Neuronal stem cell (in vitro differentiated cells): ENCODE measurements at places on chromosomes 6 and 20.

DNA sequence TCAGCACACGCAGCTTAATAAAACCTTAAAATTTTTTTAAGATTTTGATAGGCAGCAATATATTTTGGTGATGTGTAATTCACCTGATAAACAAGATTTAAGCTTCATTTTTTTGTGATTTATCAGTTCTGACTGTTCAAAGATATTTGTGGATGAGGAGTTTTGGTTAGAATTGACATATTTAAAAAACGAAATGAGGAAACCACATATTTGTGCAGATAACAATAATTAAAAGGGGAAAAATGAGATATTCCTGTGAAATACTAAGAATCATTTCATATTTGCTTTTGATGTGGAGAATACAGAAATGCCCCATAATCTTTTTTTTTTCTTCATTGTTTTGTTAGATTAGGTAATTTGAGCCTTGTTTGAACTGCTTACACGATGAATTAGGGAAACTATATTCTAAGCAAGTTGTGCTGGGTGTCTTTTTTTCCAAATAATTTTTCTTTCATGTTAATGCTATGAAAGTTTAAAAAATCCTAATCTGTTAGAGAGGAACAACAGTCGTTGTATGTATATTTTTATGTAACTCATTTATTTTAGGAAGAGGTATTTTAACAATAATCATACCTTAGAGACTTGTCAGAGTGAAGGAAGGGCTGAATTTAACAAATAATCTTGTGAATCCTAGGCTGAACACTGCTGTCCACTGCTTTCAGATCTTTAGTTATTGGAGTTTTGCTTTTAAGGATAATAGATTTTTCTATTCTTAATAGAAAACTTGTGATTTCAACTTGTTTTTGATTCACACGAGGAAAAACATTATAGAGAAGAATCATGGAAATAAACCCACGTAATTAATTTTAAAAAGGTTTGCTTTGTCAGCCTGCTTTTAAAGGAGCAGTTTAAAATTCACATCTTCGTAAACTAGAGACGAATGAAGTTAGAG lies 4.0 kb downstream of the ARID1B start:
- no peaks in the 10 kb centered on the region for H3K27me3 ChIP-seq
- DNase-seq: no peak
- peaks cover 29% of the 10 kb centered on the region for H3K4me1 ChIP-seq
- H3K36me3 ChIP-seq: peaks cover 2% of the 10 kb centered on the region
- no peak overlapping the region for H3K27ac ChIP-seq
- H3K4me3 ChIP-seq: peak overlapping the region; percentile 67

- H3K36me3 ChIP-seq: no peaks in the 10 kb centered on the region
- H3K27ac ChIP-seq: no peak overlapping the region
- H3K27me3 ChIP-seq: no peaks in the 10 kb centered on the region
- H3K4me1 ChIP-seq: no peaks in the 10 kb centered on the region
Measured at GRCh38 chr20:45781391-45781931, 10.2 kb downstream of the WFDC3 start.

DNA sequence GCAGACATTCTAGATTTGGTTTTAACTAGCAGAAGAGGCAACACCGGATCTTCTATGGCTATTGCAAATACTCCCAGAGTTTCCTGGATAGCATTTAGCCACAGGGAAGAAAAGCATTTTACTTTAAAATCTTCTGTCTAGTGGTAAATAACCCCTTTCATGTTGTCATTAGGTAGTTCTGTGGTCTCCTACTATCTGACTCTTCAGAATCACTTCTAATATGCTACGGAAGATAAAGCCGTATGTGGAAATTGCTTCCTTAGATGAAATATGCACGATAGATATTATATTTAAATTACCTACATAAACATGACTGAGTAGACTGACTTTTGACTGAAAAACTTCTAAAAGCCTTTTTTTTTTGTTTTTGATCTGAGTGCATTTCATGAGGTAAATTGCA lies 759 bp downstream of the CRISP3 start:
- no peaks in the 10 kb centered on the region for H3K4me1 ChIP-seq
- no peaks in the 10 kb centered on the region for H3K27me3 ChIP-seq
- DNase-seq: no peak
- H3K27ac ChIP-seq: no peak overlapping the region
- no peak overlapping the region for H3K4me3 ChIP-seq

DNA sequence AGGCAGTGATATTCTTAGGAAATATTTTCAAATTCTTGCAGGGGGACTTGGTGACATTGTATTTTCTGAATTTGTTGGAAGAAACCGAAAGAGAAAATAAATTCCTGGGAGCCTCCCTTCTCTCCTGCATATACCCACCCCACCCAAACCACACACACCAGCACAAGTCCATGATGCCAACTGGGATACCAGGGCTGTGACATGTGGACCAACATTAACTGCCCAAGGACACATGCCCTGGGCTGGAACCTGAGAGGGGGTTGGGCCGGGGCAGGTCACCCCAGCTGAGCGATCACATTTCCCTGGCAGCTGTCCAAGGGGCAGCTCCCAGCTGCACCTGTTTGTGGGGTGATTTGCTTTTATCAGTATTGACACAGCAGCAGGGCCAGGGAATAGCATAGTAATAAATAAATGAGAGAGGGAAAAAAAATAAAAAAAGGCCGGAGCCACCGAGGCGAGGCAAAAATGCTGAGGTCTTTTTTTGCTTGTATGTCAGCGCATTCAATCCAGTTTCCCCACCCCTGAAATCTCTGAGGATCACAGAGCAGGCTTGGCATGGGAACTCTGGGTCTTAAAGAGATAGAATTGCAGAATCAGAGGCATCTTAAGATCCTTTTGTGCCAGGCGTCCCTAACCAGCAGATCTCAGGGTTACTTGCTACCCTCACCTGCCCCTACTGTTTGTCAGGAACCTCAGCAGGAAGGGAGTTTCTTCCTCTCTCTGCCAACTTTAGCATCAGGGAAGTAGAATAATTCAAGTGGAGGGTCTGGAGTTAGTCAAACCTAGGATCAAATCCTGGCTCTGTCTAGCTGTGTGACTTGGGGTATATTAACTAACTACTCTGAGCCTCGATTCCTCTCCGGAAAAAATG lies 66.5 kb upstream of the PIM1 start:
- no peaks in the 10 kb centered on the region for H3K36me3 ChIP-seq
- peaks cover 39% of the 10 kb centered on the region for H3K4me1 ChIP-seq
- peak overlapping the region; percentile 32 for H3K4me3 ChIP-seq
- no peak for DNase-seq
- H3K27me3 ChIP-seq: no peaks in the 10 kb centered on the region
